T-helper 9 cell (primary cell): ENCODE measurements at places on chromosomes 11 and 22.

GRCh38 chr22:35631597-35631996 is 14.5 kb upstream of the MB start:
- DNase-seq: no peak

DNA sequence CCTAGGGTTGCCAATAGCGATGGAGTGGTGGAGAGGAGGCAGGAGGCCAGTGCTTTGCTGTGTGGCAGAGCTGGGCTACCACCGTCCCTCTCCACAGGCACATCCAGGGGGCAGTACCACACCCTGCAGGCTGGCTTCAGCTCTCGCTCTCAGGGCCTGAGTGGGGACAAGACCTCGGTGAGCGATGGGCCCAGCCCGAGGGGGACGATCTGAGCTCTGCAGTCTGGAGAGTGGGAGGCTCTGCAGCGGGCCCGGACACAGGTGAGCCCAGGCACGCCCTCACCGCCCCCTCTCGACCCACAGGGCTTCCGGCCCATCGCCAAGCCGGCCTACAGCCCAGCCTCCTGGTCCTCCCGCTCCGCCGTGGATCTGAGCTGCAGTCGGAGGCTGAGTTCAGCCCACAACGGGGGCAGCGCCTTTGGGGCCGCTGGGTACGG is 2.5 kb downstream of the PKP3 start:
- no peak for DNase-seq

DNA sequence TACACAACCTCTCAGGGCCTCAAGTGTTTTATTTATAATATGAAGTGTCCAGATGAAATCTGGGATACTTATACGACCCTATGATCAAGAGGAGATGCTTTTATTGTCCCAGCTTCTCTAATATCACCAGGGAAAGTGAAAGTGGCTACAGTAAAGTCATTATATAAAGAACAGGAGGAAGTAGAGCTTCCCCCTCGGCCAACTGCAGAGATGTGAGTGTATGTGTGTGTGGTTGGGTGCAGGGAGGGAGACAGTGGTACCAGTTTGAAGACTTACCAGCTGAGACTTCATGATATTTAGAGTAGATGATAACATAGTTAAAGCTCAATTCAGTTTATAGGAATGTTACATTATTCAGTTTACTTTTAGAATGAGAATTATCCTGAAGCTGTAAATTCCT is 373.6 kb upstream of the DDI1 start:
- DNase-seq: no peak

DNA sequence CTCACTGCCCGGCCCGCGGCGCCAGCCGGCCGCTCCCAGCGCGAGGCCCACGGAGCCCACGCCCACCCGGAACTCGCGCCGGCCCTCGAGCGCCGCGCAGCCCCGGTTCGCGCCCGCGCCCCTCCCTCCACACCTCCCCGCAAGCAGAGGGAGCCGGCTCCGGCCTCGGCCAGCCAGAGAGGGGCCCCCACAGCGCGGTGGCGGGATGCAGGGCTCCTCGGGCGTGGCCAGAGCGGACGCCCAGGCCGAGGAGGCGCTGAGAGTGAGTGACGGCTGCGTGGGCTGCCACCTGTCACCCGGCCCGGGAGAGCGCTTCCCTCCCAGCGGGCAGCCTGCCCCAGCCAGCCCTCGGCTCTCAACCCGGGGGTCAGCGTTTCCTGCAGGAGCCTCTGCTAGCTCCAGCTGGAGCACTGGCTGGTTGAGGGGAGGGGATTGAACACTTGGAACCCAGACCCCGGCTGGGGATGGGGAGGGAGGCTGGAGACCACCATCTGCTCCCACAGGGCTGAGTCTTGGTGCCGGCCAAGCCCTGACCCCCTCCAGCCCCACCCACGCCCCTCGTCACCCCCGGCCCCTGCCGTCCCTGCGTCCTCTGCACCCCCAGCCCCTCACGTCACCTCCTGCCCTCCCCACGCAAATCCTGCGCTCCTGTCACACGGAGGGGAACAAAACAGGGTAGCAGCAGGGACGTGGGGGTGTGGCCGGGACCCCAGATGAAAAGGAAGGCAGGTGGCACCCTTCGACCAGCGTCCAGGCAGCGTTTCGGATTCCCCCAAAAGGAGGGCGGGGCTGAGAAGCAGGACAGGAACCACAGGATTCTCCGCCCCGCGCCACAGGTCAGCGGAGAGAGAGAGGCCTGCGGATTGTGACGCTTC is 157.0 kb downstream of the BRD1 start:
- DNase-seq: no peak

DNA sequence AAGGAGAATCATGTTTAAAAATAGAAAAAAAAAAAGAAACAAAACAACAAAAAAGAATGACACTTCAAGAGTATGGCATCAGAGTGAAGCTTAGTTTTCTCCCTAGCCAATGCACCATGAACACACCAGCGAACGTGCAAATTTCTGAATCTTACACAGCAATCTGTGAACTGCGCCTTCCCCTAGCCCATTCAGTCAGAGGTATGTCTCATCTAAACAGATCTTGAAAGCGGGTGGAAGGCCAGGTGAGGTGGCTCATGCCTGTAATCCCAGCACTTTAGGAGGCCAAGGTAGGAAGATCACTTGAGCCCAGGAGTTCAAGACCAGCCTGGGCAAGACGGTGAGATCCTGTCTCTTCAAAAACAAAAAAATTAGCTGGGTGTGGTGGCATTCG is 113.1 kb downstream of the MICAL3 start:
- no peak for DNase-seq

DNA sequence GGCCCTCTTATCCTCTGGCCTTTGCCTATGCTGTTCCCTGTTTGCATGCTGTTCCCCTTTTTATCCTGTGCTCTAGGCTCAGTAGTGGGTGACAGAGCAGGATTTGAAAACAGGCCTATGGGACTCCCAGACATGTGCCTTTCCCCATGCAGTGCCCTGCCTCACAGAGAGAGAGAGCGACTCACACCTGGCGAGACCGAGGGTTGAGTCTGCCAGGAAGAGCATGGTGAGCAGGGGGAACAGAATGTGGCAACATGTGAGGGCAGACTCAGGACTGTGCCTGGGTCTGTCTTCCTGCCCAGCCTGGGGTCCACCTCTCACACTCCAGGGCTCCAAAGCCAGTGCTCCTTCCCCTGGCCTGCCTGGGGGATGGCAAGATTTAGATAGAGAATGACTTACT is 75.0 kb downstream of the NFAM1 start:
- no peak for DNase-seq

- no peak for DNase-seq
These were observed 919.2 kb upstream of the FAT3 start for GRCh38 chr11:91305402-91305801.

- no peak for DNase-seq
These were observed 13.7 kb downstream of the CLTCL1 start for GRCh38 chr22:19277785-19278184.

DNA sequence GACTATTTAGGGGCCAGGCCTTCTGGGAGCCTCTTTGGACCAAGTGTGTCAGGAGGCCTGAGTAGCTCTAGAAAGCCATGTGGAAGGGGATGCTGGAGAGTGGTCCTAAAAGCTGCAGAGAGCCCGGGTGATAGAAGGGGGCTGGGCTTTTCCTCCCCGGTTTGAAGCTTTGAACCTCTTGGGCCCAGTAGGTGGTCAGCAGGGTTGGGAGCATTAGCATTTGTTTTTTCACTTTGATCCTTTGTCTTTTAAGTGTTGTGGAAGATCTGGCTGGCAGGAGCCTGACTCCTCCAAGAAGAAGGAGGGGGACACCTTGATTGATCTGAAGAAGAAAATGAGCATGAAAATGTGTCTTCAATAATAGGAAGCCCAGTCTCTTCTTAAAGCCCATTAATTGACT is 596.6 kb downstream of the INSC start:
- DNase-seq: no peak

- no peak for DNase-seq
These were observed 890.5 kb downstream of the BRD1 start for GRCh38 chr22:48937032-48937639.

DNA sequence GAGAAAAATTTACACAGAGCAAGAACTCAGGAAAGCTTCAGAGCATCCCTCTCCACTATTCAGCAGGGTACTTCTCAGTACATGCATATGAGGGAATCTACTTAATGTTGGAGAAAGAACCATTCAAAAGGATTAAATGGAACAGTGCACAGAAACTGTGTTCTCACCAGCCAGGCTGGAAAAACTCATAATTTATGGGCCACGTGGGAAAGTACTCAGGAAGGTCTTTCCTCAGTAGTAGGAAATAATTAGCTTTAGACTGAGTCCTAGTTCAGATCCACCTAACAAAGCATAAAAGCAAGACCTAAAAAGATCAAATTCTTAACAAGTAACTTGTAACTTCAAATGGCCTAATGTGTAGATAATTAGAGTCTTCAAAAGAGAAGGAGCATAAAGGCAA is 134.0 kb downstream of the FAM76B start:
- no peak for DNase-seq

GRCh38 chr11:97963528-97964331 is 1057.0 kb upstream of the CNTN5 start:
- DNase-seq: no peak

- no peak for DNase-seq
These were observed 16.9 kb upstream of the SIK2 start for GRCh38 chr11:111585371-111585770.

GRCh38 chr11:118881228-118881627 is 2.5 kb upstream of the CXCR5 start:
- DNase-seq: no peak

DNA sequence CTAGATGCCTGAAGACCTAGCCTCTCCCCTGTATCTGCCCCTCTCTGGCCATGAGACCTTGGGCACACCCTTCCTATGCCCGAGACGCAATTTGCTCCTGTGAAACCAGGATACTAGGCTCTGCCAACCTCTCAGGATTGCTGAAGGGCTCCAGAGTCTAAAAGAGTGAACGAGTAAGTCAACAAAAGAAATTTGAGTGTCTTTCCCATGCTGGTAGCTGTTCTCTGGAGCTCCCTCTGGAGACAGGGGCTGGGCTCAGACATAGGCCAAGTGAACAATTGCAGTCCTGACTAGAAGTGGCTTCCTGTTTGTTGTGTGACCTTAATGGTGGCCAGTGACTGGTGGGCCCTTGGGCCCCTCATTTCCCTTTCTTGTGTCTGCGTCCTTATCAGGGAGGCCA is 189.0 kb upstream of the NARS2 start:
- DNase-seq: no peak

- no peak for DNase-seq
These were observed 2.4 kb downstream of the RASSF10 start for GRCh38 chr11:13011466-13012055.

DNA sequence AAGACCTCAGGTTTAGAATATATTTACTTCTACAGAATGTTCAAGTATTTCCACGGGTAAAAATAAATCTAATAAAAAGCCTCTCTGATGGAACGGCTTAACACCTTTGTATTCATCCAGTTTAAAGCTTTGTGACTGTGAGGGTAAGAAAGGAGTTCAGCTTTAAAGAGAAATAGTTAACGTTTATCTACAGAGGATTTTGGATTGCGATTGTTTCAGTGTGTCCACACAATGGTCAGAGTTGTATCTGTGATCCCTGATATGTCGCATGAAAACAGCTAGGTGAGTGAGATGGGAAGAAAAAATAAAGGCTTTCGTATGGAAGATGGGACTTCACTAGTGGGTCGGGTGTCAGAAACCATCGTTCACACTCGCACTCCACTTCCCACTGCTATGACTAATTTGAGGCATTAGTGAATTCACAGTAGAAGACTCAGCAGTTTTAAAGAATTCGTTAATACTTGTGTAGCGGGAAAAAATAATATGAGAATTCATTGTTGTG is 1.6 kb downstream of the APLP2 start:
- no peak for DNase-seq

GRCh38 chr22:23670378-23671295 is 20.2 kb upstream of the RGL4 start:
- no peak for DNase-seq

GRCh38 chr11:129215506-129216245 is 23.6 kb upstream of the ARHGAP32 start:
- no peak for DNase-seq

- no peak for DNase-seq
These were observed 206.2 kb downstream of the CSNK2A3 start for GRCh38 chr11:11146830-11147229.

GRCh38 chr11:4541071-4541470 is 3.9 kb upstream of the OR52M1 start:
- DNase-seq: no peak

GRCh38 chr22:38338772-38339379 is 21.6 kb upstream of the CSNK1E start:
- DNase-seq: no peak

DNA sequence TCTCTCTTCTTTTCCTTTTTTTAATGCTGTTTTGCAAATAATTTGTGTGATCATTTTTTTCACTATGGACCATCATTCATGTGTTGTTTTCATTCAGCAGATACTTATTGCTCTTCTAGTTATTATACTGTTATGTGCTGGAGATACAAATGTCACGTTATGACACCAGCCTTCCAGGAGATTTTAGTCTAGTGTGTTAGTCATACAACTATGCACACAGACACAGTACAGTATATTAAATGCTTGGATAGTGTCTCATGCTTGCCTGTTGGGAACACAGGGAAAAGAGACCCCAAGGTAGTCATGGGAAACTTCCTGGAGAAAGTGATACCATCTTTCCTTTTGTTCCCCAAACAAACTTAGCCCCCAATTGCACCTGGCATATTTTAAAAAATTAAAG is 116.1 kb downstream of the UVRAG start:
- no peak for DNase-seq

DNA sequence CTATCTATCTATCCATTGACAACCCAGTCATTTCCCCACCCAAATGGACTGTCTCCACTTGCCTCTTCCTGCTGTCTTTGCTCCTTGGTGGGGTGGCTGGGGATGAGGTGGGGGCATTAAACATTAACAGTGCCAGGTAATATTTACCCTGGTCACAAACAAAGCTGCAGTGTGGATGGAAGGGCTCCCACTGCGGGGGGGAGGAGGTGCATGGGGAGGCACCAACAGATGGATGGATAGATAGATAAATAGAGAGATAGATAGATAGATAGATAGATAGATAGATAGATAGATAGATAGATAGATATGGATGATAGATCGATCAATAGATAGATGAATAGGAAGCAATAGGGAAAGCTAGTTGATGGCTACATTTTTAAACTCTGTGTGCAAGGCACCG is 2.3 kb upstream of the FXYD2 start:
- DNase-seq: no peak
